ENCODE measurements at places on chromosomes 2 and 18.

DNA sequence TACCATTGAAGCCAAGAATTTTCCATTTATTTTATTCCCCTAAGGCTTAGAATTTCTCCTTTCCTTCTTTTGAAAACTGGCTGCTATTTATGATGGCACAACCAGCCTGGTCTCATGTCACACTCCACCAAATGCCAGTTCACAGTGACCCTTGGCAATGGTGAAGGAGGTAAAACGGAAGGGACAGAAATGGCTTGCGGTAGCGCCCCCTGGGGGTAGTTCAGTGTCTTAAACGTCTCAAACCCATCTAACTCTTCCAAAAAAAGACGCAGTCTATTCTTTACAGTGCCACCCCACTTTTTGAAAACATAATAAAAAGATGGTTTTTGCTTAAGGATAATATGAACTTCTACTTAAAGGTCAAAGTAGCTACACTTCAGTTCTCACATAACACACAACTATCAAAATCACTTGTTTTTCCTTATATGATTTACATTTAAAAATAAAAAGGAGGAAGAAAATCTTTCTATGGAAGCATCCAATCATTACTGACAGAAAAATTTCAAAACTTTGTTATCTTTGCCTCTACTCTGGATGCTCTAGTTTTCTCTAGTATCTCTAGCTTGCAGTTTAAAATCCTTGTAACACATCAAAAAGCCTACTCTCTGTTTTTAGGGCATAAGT lies 28.0 kb downstream of the PNO1 start:
- no peak for DNase-seq

DNA sequence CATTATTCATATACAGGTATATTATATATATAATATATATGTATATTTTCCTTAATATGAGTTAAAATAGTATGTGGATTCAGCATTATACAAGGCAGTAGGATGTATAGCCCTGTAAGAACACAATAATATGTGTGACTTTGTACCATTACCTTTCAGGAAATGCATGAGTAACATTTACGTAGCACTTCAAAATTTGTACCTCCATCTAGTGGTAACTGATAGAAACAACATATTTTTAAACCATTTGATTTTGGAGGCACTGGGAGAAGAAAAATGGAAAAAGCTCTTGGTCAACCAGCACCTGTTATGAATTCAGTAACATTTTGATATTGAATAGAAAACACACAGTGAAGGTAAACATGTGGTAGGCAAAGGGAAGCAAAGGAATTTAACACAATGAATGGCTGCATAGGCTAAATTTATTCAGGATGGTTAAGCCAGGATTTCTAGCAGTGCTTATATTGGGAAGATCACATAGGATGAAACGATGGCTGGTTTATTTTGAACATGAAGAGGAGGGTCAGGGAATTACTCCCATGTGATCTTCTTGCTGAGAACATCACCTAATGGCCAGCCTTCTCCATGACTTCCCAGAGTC lies 565.5 kb downstream of the CCDC85A start:
- DNase-seq = no peak

GRCh38 chr2:223086370-223086981 lies 34.5 kb downstream of the KCNE4 start:
- DNase-seq = no peak

DNA sequence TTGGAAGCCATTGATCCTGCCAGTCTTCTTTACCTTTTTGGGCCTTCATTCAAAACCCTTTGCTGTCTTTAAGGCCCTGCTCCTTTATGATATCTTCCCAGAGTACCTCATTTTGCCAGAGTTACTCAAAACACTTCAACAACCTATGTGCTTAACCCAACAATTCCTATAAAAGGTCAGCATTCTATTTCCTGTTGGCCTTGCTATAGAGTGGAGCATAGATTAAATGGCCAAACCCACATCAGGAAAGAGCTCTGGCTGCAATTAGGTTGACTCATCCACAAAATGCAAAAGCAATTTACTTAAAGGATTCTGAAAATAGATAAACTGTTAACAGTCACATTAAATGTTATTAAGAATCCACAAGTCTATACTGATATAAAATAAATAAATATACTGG lies 21.2 kb downstream of the MRPL33 start:
- no peak for DNase-seq

GRCh38 chr18:2914185-2914880 lies 67.5 kb downstream of the EMILIN2 start:
- DNase-seq = no peak

GRCh38 chr2:118846953-118847761 lies at the start of gene EN1:
TSS of gene EN1 (minus strand) at chr2:118847648. CDS start at chr2:118847167, 481 bp downstream.
- no peak for DNase-seq

DNA sequence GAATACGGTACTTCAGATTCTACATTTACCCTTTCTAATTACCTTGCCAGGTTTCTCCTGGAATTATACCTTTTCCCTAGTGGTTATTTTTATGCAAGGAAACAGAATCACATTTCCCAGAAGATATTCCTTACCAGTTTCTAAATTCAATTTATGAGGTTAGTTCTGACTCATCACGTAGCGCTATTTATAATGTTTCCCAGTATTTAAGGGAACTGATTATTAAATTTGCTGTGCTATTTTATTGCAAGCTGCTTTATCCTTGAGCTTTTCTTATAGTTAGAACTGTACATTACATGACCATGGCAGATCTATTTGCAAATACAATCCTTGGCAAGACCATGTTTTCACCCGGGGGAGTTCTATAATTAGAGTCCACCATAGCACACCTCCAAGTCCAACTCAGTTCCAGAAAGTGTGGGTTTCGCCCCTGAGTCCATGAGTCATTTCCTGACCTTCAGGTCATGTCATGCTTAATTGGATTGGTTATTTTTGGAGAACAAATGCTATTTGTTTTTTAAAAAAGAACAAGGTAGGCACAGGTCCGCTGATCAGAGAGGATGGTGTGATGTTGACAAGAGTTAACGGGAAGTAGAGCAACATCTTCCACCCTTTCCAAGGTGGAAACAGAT lies 126.6 kb downstream of the ZNF532 start:
- DNase-seq = no peak

GRCh38 chr2:37669446-37669845 lies 2.0 kb downstream of the CDC42EP3 start:
- DNase-seq = no peak

- DNase-seq = no peak
Observed at GRCh38 chr2:56500317-56500716, 316.5 kb downstream of the CCDC85A start.

DNA sequence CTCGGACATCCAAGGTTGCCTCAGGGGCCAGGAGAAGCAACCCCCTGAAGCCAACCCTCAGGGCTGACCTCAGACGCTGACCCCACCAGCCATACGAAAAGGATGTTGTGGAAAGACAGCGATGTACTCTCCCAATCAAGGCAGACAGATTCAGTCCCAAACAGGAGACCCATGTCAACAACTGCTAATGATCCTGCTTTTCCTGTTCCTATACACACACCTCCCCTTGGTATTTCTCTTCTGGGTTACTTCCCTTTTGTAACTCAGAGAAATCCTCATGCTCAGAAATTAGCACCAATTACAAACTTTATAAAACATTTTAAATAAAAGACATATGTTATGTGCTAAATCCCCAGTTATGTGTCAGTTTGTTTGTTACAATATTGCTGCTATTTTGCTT lies 120.8 kb downstream of the PID1 start:
- DNase-seq = no peak

DNA sequence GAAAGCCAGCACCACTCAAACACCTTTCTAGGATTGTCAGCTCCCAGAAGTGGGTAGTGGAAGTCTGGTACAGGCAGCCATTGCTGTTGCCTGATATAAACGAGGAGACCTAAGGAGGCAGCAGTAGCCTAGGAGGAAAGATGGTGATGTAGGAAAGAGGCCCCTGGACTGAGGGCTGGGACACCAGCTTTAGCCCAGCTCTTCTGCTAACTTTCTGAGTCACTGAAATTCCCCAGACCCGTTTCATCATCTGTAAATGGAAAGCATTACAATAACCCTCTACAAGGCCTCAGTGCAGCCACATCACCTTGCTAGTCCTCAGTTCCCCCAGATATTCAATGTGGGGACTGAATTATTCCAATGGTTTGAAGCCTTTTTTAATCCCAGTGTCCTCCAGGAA lies 336.5 kb downstream of the TNS1 start:
- no peak for DNase-seq

- DNase-seq = no peak
Observed at GRCh38 chr2:112342067-112342550, 66.7 kb downstream of the ZC3H6 start.

- peak; percentile 31 for DNase-seq
Observed at GRCh38 chr2:70789304-70790135, 923 bp downstream of the FIGLA start.

DNA sequence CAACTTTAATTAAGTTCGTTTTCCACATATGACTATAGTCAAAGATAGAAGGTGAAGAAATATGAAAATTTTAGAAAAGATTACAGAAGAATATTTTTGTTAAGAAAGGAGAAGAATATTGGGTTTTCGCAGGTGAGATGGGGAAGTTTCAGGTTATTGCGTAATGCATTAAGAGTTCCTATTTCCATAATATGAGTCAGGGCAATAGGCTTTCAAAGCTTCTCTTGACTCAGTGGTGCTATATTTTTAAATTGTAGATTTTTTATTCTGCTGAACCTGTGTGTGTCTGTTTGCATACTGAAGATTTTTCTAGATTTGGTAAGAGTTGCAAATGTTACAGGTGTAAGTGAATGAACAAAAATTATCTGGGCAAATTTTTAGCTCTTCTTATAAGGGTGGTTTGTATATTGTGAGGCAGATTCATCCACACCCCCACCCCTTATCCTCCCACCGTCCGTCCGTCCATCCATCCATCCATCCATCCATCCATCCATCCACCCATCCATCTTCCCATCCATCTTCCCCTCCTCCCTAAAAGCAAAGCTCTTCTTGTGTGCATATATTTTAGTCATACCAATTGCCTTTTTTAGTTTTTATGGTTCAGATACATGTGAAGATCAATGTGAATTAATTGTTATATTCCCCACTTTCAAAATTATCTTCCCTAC lies 69.6 kb downstream of the MYO1B start:
- DNase-seq = no peak

GRCh38 chr2:7007846-7008741 lies 90.9 kb downstream of the RNF144A start:
- no peak for DNase-seq

GRCh38 chr18:62717169-62717924 lies 2.0 kb downstream of the PHLPP1 start:
- DNase-seq = no peak

GRCh38 chr2:53989210-53989862 lies 18.5 kb upstream of the PSME4 start:
- no peak for DNase-seq

- DNase-seq = no peak
Observed at GRCh38 chr2:15006667-15007066, 374.1 kb downstream of the LRATD1 start.

DNA sequence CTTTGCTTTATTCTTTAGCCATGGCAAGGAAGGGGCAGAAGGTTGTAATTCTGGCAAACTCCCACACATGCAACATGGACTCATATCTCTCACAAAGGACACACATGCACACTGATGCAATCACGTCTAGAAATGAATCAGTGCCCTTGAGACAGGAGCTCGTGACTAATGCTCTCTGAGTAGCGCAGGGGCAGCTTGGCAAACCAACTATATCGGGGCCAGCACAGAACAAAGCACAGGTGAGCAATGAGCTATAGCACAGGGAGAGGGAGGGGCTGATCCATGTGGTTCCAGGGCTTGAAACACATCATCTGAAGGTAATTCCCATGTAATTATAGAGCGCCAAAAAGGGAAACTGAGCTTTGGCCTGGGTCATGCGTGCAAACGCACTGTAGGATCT lies 165.2 kb upstream of the KLF7 start:
- DNase-seq = peak; percentile 25

DNA sequence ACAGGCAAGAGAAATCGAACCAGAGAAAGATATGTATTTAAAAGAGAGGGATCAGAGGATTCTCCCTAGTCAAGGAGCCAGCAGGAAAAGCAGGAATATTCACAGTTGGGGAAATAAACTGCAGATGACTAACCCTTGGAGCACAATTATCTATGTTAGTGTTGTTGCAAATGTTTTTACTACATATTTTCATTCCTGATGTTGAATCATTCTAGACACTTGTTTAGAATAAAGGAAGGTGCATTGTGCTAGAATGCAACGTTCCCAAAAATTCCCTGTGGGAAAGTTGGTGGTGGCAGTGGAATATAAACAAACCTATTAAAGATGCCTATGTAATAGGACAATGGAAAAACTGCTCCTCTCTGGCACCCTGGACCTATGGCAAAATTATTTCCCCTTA lies 63.3 kb downstream of the DTNA start:
- DNase-seq = no peak

DNA sequence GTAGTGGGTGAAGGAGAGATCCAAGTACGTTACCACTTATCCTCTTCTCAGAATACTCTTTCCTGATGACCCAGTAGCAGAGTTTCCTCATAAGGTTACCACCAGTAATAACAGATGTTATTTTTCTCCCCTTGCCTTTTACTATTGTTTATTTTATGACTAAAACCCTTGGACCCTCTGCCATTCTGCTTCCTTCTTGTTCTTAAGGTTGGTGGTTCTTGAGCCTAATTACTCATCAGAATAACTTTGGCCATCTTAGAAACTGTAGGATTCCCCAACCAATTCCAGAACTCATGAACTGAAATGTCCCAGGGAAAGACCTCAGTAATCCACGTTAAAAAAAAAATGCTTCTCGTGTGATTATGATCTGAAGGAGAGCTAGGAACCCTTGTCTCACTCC lies 64.9 kb downstream of the CHST9 start:
- DNase-seq = no peak

GRCh38 chr2:147110317-147110716 lies 734.5 kb upstream of the ACVR2A start:
- no peak for DNase-seq

DNA sequence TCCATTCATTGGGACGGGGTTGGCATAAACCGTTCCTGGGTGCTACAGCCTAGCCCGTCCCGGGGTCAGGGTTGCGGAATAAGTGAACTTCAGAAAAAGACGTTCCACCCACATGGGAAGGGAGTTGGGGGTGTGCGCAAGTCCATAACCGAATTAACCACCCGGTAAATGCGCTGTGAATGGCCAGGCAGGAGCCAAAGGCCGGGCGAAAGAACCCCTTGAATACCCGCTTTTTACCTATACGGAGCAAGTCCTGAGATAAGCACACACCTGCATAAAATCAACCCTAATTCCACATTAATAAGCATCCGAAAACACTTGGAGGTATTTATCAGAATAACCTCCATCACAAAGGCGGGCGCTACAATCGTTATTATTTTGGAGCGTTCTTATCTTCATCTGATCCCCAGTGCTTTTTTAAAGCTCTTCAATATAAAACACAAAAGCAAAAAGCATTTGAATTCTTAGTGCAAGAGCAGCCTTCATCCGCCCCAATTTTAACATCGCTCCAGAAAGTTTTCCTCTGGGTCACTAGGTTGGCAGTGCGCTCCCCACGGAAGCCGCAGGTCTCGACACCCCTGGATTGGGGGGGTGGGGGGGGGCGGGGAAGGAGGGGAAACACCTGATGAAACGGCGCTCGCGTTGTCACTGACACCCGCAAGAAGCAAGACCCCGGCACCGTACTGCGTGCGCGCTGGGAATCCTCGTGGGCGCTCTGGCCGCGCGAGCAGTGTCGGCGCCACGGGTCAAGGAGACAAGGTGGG lies 1.2 kb downstream of the SATB2 start:
- no peak for DNase-seq
